GM20000 (cell line): ENCODE measurements at places on chromosomes 12 and 14.

DNA sequence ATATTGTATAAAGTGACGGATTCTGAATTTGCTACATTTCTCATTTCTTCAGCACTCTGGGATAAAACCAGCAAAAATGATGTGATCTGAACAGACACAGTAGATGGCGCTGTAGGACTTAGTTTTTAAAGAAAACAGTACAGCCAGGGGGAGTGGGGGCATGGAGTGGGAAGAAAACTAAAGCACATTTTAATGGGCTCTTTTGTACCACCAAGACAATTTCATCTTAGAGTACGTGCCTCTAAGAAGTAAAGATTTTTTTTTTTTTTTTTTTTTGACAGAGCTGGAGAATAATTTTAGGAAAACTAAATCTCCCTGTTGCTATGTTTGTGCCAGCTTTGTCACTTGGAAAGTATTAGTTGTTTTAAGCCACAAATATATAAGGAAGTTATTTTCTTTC, 124.4 kb downstream of the RAD51B start:
- DNase-seq, result peak; percentile 39

DNA sequence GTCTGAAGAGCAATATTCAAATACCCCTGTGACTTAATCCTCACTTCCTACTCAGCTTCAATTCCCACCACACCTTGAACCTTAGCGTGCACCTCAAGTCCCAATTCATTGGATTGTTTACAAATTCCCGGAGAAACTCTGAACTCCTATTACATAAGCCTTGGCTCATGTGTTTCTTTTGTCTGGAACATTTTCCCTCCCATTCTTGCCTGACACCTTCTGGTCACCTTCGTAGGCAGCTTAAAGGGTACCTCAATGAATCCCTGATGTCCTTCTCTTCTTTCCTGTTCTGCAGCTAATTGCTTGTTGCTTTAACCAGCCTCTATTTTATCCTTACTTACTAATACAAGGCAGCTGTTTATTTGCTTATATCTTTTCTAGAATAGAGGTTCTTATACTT, 85.0 kb upstream of the SEL1L start:
- DNase-seq, result no peak

- no peak for DNase-seq
Measured at GRCh38 chr12:52745554-52745953, 31.6 kb downstream of the KRT76 start.

- DNase-seq, result no peak
Measured at GRCh38 chr12:122668268-122668667, 34.9 kb downstream of the HCAR2 start.

GRCh38 chr12:3081886-3082285, 4.7 kb downstream of the TSPAN9 start:
- no peak for DNase-seq

DNA sequence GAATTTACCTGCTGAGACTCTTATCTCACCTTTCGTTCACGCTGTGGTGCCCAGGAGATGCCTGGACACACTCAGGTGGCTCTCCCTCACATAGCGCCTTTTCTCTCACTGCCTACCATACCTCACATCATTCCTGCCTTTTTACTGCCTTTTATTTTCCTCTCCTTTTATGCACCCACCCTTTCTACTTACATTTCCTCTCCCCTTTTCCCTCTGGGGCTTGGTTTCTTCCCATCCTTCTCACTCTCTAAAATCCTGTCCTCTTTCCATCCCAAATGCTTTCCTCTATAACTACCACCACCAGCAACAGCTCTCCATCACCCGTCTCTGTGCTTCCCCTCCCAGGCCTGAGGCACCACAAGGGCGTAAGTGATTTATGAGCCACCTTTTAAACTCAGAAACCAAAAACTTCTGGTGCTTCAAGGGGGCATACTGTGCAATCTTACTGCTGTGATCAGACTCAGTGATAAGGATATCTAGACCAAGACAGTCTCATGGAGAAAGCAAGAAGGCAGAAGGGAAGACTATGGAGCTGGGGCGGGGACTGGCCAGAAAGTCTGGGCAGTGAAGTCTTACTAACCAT, 32.7 kb upstream of the SMUG1 start:
- DNase-seq, result no peak

GRCh38 chr14:29163109-29163508, 396.5 kb downstream of the FOXG1 start:
- DNase-seq, result no peak

- DNase-seq, result no peak
Measured at GRCh38 chr14:76343386-76343785, 32.6 kb upstream of the ESRRB start.

DNA sequence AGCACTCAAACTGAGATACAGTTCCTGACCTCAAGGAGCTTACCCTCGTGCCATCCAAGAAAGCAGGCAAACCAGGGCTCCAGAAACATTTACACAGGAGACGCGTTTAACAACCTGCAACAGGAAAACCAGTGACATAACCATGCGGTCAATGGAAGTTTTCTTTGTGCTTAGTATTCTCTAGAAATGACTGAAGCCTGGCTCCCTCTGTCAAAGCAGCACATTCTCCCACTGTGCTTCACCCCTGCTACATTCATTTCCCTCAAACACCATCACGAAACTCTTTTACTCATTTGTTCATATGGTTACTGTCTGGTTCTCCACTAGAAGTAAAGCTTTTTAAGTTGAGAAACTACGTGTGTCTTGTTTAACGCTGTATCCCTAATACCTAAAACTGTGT, 161.3 kb upstream of the CCND2 start:
- no peak for DNase-seq

- no peak for DNase-seq
Measured at GRCh38 chr14:61625165-61625564, 70.1 kb upstream of the HIF1A start.

DNA sequence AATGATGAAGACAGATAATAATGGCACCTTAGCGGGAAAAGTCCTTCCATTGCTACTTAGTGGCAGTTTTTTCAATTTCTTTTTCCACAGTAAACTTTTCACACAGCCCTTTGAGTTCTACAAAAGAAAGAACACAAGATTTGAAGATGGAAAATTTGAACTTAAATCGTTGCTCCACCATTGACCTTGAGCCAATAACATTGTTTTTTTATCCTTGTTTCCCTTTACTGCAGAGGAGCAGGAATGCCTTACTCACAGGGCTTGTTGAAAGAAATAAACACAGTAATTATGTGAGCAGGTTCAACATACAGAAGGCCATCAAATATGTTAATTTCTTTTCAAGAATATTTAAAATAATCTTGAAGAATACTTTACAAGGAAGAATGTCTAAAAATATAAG, 181.5 kb upstream of the KRR1 start:
- no peak for DNase-seq
